ENCODE measurements at places on chromosomes 13 and 19.

DNA sequence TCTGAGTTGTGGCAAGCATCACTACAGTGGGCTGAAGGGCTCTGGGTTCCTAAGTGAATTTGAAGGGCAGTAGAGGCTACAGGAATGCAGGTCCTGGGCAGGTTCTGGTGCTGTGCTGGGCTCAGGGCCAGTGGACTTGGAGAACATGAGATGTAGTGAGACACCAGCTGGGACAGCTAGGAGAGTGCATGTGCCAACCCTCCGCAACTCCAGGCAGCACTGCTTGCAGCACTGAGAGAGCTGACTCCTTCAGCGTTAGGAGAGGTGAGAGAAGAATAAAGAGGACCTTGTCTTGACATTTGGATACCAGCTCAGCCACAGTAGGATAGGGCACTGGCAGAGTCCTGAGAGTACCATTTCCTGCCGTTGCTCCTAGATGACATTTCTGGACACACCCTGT is 739.9 kb upstream of the PRR20A start:
- no peak for DNase-seq

DNA sequence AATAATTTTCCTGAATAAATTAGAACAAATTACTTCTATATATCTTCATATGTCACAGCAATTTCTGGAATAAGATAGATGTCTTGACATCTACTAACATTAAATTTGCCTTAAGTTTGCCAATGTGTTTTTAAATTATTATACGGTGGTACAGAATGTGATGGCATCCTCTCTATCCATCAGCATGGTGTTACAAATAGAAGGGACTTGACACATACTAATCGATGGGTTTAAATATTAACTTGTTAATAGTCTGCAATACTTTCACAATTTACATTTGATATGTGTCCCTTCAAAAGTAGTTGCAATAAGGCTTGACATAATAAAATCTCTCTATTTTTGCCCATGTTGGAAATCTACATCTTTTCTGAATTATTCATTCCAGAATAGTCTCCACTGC is 65.1 kb upstream of the PRR20A start:
- DNase-seq: no peak

GRCh38 chr13:100175803-100176182 is 86.9 kb downstream of the PCCA start:
- DNase-seq: no peak

GRCh38 chr13:39577203-39577602 is 25.8 kb downstream of the LHFPL6 start:
- DNase-seq: no peak

- no peak for DNase-seq
Measured at GRCh38 chr19:48928164-48929025, 5.1 kb upstream of the DHDH start.

GRCh38 chr19:9906475-9907087 is 29.7 kb downstream of the OLFM2 start:
- no peak for DNase-seq

GRCh38 chr19:45677351-45678230 is 9.6 kb downstream of the GIPR start:
- peak; percentile 94 for DNase-seq

- DNase-seq: no peak
Measured at GRCh38 chr13:39823063-39823713, 167.7 kb downstream of the COG6 start.

- no peak for DNase-seq
Measured at GRCh38 chr19:48396824-48397176, 3.3 kb downstream of the GRIN2D start.

DNA sequence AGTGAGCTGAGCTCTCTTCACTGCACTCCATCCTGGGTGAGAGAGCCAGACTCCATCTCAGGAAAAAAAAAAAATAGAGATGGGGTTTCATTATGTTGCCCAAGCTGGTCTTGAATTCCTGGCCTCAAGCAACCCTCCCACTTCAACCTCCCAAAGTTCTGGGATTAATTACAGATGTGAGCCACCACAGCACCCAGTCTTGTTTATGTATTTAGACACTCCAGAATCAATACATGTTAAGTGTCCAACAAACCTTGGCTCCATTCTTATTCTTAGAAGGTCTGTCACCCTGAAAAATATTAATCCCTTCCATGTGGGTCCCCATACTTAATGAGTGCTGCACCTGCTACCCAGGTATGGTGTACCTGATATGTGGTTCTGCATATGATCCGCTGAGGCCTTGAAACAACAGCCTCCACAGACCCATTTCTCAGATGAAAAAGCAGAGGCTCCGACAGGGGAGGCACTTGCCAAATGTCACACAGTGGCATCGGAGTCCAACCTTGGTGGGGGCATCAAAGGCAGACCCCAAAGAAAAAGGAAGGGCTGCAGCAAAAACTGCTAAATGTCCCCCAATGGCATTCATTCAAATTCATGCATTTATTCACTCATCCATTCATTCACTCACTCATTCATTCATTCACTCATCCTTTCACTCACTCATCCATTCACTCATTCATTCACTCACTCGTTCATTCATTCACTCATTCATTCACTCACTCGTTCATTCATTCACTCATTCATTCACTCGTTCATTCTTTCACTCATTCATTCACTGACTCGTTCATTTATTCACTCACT is 16.7 kb downstream of the TICAM1 start:
- no peak for DNase-seq

GRCh38 chr13:66853564-66853963 is 376.6 kb downstream of the PCDH9 start:
- DNase-seq: no peak

DNA sequence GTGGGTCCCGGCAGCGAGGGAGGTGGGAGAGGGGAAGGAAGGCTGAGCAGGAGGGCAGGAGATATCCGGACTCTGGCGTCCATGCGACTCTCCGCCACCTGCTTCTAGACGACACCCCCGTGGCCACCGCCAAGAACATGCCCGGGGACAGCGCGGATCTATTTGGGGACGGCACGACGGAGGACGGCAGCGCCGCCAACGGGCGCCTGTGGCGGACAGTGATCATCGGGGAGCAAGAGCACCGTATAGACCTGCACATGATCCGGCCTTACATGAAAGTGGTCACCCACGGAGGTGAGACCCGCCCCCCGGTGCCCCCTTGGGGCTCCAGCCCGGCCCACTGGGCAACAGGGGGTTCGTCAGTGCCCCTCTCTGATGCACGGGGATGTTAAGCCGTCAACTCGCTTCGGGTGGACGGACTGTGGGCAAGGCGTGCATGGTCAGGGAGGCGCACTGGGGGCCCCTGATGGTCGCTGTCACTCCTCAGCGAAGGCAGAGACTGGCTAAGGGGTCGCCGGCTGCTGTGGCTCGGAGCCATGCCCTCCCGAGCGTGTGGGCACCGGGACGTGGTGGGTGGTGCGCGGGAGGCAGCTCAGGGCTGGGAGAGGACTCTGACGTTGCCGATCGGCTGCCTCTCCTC is 25.1 kb upstream of the NMRK2 start:
- no peak for DNase-seq

- DNase-seq: no peak
Measured at GRCh38 chr13:44434766-44435141, 61.1 kb downstream of the SERP2 start.

DNA sequence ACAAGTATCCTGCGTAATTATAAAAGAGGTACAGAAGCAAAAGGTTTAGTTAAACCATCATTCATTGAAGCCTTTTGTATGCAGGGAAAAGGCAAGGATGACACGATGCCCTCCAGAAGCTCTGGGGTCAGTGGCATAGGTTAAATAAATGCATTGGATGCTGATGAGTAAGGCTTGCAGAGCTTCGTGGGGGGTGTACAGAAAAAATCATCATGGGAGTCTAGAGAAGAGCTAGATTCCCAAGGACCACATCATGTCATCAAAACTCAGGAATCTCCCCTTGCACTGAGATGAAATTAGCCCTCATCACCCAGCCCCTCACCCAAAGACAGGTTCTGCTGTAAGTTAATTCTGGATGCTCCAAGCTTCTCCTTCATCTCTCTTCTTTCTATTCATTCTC is 8.3 kb downstream of the FPR1 start:
- DNase-seq: no peak

GRCh38 chr19:17081672-17082630 is 6.4 kb downstream of the MYO9B start:
- no peak for DNase-seq

- DNase-seq: no peak
Measured at GRCh38 chr13:100149389-100149788, 60.5 kb downstream of the PCCA start.

DNA sequence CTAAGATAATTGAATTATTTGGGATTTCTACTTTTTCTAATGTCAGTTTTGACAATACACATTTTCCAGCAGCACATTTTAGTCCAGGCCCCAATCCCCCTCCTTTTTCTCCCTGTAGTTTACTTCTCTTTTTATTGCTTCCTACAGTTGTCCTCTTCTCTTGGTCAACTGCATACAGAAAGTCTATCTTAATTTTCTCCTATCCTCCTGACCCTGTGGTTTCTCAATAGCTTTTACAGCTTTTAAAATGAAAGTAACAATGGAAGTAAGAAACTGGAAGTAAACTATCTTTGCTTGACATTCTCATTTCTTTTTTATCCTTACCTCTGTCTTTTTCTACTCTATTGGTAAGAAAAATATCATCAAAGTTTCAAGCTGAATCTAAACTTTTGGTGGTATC is 106.5 kb upstream of the OXGR1 start:
- no peak for DNase-seq

- peak; percentile 60 for DNase-seq
Measured at GRCh38 chr19:40756502-40757110, 5.6 kb downstream of the SNRPA start.

DNA sequence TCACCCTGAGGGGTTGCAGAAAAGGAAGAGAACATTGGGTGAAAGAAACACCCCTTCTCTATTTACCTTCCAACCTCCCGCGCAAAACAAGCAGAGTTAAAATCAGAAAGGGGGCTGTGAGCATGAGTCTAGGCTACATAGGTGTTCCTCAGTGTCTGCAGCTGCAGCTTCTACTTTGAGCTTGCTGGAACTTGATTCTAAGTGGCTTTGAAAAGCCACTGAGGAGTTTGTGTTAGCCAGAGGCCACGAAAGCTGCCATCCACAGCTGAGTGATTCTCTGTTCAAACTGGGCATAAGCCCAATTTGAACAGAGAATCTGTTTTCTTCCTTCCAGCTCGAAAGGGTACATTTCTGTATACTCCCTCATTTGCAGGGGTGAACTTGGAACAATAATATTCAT is 343.9 kb downstream of the PCDH9 start:
- DNase-seq: no peak

DNA sequence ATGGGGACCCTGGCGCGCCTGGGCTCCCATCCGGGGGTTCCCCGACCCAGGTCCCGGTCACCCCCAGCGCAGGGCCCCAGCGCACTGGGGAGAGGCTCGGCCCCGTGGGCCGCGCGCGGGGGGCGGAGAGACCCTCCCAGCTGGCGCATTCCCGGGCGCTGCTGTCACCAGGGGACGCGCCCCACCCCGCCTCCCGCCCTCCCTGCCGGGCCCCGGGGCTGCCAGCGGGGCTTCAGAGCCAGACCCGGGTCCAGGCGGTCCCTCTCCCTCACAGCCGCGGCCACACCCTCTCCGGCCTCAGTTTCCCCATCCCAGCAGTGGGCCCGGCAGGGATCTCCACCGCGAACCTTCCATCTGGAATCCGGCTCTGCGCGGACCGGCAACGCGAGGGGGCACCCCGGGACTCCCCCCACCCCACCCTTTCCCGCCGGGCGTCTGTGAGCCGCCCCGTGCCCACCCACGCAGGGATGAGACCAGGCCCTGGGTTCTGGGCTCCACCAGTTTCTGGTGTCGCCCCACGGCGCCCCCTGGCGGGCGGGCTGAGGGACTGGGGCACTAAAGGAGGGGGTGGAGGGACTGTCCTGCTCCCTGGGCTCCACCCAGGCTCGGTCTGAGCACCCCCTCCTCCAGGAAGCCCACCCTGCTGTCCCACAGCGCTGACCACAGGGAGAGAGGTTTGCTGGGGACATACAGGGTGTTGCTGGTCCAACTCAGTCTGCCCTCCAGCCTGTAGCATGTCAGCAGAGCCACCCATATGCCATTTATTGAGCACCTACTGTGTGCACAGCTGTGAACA is 878 bp upstream of the ADAMTSL5 start:
- peak; percentile 79 for DNase-seq

DNA sequence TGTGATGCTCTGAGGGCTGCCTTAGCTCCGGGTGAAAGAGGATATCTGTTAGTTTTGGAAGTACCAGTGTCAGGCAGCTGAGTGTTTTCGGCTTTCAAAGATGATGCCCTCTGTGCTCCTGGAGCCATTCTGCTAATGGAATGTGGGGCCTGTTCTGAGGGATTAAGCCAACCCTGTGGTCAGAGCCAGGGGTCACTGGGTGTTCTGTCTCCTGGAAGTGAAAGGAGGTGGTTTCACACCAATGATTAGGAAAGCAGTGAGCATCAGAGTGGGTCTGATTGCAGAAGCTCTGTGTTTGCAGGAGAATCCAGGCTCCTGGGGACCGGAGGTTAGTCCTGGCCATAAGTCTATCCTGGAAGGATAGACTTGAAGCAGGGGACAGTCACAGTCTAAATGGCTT is 94.6 kb downstream of the UQCRFS1 start:
- DNase-seq: no peak

GRCh38 chr19:55158848-55159749 is 1.6 kb upstream of the TNNI3 start:
- no peak for DNase-seq
